ENCODE measurements at places on chromosomes 16 and 17. TPM values are rescaled to one million over a fixed set of nuclear protein-coding genes. Genes with fewer than 3 reads are reported as not detected.

Gene BAIAP3
- 2.0 TPM for total RNA-seq

Gene AIPL1
- total RNA-seq = not detected

Gene GGT6
- 41.6 TPM for total RNA-seq

Gene TMIGD1
- not detected for total RNA-seq

Gene MYO15A
- 0.44 TPM for total RNA-seq
